ENCODE measurements at places on chromosomes 3 and 15. TPM values are rescaled to one million over a fixed set of nuclear protein-coding genes. Genes with fewer than 3 reads are reported as not detected.

The SLC30A4 gene
- 5.8 TPM for total RNA-seq

The KCNAB1 gene
- total RNA-seq = not detected

The IMPG2 gene
- total RNA-seq = 0.05 TPM

DNA sequence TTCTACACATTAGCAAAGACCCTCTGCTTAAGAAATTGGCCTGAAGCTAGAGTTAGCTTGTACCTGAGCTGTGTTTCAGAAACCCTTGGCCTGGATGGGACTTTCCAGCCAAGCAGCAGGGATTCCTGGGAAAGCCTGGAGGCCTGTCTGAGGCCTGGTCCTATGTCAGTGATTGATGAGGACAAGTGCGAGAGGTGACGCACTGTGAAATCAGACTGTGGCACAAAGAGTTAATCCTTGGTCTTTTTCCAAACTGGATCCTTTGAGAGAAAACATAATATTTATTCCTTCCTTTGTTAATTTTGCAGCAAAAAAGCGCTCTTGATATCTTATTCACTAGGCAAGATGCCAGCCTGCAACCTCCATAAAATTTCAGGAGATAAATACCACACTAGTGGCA, 225.0 kb upstream of the ATP11B start:
- no peak for DNase-seq

DNA sequence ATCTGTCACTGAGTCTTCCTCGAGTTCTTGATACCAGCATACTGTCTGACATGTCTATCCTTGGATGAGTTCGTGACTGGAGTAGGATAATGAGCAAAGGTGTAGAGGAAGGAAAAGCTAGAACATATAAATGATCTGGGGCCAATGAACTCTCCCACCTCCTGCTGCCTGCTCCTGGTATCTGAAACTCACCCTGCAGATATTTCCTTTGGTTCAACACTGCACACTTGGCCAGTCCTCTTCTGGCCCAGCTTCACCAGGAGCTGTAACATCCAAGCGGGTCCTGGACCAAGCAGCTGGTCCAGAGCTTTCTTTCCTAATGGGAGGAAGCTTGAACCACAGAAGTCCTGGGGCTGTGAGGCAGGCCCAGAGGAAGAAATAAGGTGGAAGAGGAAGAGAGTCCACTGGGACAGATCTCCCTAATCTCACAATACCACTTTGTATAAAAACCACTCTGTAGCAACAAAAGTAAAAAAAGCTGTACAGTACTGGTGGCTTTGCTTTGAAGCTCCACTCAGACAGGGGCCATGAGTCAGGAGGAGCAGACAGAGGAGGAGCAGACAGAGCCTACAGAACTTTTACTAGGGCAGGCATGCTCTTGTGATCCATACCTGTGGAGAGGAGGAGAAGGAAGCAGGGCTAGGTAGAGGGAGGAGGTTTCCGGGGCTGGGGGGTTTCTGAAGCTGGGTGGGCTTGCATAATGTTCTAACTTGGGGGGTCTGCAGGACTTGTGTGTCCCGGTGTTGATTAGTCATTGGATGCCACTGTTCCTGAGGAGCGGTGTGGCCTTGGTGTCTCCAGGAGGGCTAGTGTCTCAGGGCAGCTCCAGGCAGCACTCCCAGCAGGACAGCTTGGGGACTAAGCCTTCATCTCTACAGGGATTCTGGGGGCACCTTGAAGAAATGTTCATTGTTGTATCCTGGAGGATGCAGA, 166.9 kb downstream of the ABHD5 start:
- DNase-seq = no peak

DNA sequence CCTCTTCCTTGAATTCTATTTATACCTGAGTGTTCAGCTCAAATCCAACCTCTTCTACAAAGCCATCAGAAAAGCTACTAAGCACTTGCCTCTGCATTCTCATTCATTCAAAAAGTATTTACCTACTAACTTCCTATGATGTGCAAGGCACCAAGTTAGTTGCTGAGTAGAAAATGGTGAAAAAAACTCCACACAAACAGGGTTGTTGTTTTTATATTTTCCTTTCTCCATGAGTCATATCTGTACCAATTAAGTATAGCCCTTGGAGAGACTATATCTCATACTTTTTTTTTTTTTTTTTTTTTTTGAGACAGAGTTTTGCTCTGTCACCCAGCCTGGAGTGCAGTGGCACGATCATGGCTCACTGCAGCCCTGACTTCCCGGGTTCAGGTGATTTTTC, 67.7 kb downstream of the IGF2BP2 start:
- DNase-seq = no peak
